ENCODE measurements at places on chromosomes 4 and X.

GRCh38 chr4:95219109-95219508, 329.7 kb downstream of the UNC5C start:
- no peak for DNase-seq

DNA sequence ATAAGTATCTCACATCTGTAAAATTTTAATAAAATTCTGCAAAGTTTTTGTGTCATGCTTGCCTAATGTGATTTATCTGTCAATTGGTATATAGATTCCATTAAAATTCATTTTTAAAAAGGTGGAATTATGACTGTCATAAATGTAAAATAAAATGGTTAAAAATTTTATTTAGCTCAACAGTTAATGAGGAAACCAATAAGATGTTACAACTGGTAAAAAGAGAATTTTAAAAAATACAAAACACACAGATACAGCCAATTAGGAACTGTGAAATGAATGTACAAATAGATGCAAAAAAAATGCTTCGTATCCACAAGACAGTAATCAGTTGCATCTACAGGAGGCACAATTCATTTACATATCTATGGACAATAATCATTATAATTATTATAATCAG, 297.6 kb downstream of the IL1RAPL1 start:
- DNase-seq: no peak

DNA sequence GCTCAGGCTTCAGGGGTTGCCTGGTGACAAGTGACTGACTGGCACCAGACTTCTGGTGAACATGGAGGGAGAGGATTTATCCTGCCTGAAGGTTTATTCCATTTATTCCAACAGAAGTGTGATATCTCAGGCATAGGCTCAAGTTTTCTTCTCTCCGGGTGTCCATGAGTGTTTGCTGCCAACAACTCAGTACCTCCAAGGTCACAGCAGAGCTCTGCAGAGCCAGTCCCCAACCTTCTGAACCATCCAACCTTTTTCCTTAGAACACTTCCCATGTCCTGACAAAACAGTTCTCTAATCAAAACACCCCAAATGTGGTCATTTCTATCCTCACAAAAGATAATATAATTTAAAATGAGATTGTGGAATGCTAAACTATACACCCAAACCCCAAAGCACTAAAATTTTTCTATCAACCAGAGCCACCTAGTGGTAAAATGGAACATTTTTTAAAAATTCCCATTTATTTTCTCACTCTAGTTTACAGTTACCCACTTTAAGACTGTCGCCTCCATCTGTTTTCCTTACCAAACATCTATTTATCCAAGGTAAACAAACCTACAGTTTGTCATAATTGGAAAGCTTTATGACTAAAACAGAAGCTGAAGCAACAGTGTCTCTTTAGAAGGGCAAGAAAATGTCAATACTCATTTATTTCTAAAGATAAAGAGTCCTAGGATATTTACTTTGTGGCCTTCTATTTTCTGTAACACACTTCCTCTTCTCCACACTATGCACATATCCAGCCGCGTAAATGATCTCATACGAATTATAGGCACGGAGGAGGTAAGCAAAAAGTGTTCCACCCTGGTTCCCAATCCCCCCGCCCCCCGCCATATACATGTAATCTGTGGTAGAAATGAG, 39.5 kb downstream of the TMEM154 start:
- DNase-seq: no peak

- DNase-seq: no peak
Observed at GRCh38 chr4:2350982-2351381, 67.5 kb downstream of the ZFYVE28 start.

DNA sequence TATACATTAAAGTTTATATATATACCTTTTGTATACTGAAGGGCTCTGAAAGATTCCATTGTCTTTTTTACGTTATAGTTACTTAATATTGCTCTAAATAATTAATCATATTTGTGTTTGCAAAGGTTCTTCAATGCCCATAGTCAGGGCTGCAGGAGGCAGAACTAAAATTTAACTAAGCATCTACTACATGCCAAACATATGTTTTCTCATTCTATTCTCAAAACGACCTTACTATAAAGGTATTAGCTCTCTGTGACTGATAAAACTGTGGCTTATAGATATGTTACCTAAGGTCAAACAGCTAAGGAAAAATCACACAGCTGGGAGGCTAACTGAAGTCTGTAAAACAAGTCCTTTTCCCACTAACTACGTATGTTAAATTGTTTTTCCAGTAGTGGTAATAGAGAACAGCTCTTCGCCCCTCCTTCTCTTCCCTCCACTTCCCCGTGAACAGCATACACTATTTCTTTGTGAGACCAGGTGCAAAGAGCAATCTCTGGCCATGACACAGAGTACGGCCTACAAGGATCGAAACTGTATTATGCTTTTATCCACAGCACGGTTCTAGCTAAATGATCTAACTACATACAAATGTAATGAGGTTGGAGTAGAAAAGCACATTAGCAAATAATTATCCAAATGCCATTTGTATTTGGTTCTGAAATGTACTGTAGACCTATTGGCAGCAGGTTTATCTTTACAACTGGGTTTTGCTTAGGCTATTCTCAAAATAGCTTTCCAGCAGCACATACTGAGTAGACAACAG, 1.7 kb downstream of the CNOT6L start:
- DNase-seq: no peak

- DNase-seq: no peak
Observed at GRCh38 chr4:89733946-89734345, 103.0 kb downstream of the SNCA start.

- DNase-seq: no peak
Observed at GRCh38 chrX:50081282-50081889, 119.4 kb downstream of the AKAP4 start.

DNA sequence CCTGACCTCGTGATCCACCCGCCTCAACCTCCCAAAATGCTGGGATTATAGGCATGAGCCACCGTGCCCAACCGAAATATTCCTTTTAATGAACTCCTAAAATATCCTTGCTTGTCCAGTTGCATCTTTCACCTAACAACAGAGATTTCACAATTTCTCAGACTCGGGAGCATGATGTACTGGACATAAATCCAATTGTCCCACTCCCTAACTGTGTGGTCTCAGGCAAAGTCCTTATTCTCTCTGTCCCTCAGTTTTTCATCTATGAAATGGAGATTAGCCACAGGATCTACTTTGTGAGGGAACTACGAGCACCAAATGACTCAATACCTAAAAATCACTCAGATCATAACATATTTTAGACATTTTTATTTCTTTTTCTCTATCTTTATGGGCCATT, 9.3 kb downstream of the RAB40A start:
- DNase-seq: no peak

DNA sequence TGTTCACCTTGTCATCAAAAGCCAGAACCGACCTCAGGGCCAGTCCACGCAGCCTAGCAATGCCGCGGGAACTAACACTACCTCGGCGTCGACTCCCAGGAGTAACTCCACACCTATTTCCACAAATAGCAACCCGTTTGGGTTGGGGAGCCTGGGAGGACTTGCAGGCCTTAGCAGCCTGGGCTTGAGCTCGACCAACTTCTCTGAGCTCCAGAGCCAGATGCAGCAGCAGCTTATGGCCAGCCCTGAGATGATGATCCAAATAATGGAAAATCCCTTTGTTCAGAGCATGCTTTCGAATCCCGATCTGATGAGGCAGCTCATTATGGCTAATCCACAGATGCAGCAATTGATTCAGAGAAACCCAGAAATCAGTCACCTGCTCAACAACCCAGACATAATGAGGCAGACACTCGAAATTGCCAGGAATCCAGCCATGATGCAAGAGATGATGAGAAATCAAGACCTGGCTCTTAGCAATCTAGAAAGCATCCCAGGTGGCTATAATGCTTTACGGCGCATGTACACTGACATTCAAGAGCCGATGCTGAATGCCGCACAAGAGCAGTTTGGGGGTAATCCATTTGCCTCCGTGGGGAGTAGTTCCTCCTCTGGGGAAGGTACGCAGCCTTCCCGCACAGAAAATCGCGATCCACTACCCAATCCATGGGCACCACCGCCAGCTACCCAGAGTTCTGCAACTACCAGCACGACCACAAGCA, 898 bp downstream of the UBQLN2 start:
- no peak for DNase-seq

DNA sequence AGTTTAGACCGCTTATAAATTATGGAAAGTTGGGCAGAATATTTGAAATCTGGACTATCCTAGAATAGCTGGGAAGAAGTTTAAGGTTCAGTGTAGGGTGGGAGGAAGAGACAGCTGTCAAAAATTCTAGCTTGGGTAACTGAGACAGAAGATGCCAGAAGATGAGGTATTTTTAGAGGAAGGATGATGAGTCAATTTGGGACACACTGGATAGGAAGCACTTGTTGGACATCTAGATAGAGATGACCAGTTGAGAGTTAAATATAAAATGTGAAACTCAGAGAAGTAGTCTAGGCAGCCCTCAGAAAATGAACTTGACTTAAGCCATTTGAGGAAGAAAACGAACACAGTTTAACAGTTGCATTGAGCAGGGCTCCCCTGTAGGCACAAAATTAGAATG, 137.9 kb upstream of the MAP9 start:
- no peak for DNase-seq

GRCh38 chr4:128757712-128758111, 51.8 kb upstream of the JADE1 start:
- DNase-seq: no peak

GRCh38 chrX:24395775-24396174, 35.3 kb downstream of the SUPT20HL1 start:
- peak; percentile 12 for DNase-seq

- peak; percentile 5 for DNase-seq
Observed at GRCh38 chrX:136880003-136880451, 498 bp downstream of the RBMX start.

DNA sequence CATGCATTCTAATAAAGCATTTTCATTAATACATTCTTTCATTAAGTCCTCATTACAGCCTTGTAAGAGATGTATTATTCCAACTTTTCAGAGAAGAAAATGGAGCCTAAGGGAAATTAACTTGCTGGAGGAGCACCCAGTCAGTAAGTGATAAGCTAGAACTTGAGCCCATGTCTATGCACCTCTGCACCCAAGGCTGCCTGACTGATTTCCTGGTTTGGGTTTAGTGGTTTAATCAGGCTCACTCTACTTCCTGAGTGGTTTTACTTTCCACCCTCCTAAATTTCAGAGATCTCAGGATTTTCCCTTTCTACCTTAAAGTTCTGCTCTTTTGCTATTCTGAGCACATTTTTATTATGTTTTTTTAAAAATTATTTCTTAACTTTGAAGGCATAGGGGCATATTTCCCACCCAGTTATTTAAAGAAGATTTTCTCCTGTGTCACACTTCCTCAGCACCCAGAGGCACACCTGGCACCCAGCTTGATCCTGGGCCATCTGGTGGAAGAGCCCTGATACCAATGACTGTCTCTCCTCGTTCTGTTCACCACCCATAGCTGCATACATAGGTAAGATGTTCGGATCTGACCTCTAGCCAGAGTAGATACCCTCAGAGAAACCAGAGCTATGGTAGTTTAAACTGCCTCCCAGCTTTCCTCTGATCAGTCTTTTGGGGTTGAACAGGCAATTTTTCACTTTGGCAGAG, 10.4 kb downstream of the CORIN start:
- DNase-seq: no peak

- no peak for DNase-seq
Observed at GRCh38 chrX:68983004-68983857, 154.4 kb downstream of the EFNB1 start.

- DNase-seq: no peak
Observed at GRCh38 chr4:125951261-125951887, 636.6 kb downstream of the FAT4 start.

DNA sequence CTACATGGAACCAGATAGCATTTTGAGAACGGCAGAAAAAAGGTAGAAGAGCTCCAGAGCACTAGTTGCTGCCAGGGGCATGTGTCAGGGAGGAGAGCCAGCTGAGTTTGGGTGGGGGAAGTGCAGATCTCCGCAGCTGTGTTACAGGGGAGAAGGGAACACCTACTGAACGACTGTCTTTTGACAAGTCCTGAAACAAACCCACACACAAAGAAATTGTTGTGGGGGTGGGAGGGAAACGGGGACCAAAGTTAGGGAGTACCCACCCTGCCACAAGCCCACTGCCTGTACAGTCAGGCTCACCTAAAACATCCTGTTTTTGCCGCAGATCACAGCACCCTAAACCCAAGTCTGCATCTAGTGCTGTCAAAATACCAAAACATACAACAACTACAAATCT, 55.5 kb downstream of the LEF1 start:
- peak; percentile 34 for DNase-seq

GRCh38 chr4:18155067-18156041, 133.8 kb upstream of the LCORL start:
- DNase-seq: no peak

DNA sequence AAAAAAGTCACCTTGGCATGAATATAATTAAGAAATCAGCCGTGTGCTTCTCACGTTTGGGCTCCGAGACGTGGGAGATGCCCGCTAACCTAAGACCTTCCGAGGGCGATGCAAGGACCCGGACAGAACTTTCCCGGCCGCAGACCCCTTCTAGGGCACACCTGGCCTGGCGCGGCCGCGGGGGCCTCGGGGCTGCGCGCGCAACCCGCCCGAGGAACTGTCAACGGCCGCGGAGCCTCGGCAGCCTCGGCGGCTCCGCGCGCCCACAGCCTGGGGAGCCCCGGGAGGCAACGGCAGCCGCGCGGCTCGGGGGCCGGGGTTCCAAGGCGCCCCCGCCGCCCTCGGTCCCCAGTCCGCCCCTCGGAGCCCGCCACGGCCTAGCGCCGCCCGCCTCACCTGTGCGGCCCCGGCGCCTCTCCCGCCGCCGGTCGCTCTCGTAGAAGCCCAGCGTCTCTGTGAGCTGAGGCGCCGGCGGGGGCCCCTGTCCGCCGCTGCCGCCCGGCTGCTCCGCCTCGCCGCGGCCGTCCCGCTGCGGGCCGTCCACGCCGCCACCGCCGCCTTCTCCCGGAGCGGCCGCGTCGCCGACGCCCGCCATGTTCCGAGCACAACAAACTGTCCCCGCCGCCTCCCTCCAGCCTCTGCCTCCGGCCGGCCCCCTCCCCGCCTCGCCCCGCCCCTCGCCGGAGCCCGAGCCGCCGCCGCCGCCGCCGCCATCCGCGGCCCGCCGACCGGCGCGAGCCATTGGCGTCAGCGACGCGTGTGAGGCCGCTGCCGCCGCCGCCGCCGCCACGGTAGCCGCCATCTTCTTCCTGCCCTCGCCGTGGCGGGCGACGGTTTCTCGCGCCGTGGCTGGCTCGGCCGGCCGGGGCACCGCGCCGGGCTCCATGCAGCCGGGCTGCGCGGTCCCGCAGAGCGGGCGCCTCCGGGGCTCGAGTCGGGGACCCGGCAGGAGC, at the start of gene TAPT1:
TSS of gene TAPT1 (minus strand) at position 609 of the 953 bp plus-strand sequence. CDS start at position 595, 14 bp downstream.
- DNase-seq: peak; percentile 64

DNA sequence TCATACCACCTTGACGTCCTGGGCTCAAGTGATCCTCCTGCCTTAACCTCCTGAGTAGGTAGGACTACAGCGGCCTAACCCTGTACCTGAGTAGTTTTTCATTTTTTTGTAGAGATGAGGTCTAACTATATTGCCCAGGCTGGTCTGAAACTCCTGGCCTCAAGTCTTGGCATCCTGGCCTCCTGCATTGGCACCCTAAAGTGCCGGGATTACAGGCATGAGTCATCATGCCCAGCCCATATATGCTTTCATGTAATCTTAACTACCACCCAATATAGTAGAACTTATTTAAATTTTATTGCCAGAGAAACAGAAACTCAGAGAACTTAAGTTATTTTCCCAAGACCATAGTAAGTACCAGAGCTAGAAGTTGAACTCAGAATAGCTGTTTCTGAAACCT, 27.1 kb downstream of the AFM start:
- no peak for DNase-seq
